Activated CD4-positive, CD25-positive, alpha-beta regulatory T cell treated with anti-CD3 and anti-CD28 coated beads, Interleukin-2, amount 50 U/mL, for 16 hours (primary cell): ENCODE measurements at places on chromosomes 3 and 15.

DNA sequence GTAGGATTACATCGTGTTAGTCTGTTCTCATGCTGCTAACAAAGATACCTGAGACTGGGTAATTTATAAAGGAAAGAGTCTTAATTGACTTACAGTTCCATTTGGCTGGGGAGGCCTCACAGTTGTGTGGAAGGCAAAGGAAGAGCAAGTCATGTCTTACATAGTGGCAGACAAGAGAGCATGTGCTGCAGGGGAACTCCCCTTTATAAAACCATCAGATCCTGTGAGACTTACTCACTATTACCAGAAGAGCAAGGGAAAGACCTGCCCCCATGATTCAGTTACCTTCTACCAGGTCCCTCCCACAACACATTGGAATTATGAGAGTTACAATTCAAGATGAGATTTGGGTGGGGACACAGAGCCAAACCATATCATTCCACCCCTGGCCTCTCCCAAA is 3.4 kb downstream of the SLC25A26 start:
- DNase-seq: no peak

- DNase-seq: no peak
Measured at GRCh38 chr3:9916734-9917680, at the start of gene IL17RC. IL17RC (plus strand) TSS chr3:9917098; CDS start chr3:9917316, 218 bp downstream.

DNA sequence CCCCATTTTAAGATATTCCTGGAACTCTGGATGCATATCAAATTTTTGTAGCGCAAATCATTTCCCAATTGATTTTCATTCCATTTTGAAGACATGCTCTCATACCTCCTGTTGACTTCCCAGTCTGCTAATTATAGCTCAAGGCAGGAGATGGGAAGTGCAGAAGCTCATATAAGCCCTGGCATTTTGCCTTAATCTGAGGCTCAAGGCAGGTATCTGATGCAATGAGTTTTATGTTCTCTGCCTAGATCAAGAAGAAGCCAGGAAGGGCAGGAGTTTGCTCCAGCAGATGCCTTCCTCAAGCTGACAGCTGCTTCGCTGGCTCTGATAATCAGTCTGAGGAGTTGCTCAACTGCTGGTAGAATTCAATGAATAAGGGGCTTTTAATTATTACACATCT is 65.6 kb upstream of the NEDD4 start:
- DNase-seq: no peak

- DNase-seq: no peak
Measured at GRCh38 chr3:194223951-194224350, 88.0 kb downstream of the HES1 start.

DNA sequence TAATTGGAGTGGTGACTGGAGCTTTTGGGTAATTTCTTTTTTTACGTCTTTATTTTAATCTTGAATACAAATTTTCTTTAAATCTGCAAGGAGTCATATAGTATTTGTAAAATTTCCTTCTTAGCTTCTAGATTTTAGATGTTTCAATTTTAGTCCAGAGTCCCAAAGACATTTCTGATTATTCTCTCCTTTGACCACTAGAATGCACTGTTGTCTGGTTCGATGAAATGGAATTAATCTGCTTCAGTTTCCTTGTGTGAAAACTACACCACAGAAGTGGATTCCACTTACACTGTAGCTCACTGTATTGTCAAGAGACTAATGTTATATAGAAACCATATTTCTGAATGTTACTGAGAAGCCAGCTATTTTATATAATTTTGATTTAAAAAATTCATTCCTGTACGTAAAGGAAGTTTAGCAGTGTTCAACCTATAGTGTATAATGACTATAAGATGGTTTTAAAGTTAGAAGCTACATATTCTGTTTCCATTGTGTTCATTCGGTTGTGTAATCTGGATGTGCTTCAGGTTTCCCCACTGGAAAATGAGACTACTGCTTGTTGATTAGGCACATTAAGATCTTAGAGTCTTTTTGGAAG is 6.1 kb downstream of the GRAMD1C start:
- no peak for DNase-seq

DNA sequence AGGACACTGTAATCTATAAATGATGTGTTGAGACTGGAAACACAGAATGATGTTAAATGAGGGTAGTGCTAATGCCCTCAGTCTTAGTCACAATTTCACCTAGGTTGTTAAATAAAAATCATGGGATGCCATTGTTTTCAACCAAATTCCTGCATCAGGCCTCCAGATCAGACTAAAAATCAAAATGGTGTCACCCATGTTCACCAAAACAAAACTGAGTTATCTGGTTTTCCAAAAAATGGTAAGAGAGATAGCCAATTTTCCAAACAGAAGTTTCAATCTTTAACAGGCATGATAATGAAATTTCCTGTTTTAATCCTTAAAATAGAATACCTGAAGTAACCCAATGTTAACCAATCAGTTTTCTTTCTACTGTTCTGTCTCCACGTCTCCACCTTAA is 2.2 kb upstream of the PIAS1 start:
- no peak for DNase-seq

- DNase-seq: no peak
Measured at GRCh38 chr3:190840146-190840545, 22.3 kb downstream of the GMNC start.

DNA sequence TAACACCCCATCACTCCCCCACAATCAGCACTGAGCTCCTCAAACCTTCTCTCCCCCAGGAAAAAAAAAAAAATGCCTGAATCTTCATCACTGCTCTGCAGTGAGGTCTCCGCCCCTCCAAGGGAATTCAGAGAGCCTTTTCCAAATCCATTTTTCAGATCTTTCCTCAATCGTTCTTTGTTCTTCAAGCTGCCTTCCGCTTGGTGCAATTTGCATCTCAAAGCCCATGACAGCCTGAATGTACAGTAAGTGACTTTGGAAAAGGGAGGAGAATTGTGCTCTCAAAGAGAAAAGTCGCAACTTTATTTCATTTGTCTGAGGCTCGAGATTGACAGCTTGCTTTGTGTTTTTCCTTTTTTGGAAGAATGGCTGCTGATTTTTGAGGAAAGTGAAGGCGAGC is 75.0 kb downstream of the CORO2B start:
- DNase-seq: no peak
